ENCODE measurements at places on chromosomes 4 and X.

DNA sequence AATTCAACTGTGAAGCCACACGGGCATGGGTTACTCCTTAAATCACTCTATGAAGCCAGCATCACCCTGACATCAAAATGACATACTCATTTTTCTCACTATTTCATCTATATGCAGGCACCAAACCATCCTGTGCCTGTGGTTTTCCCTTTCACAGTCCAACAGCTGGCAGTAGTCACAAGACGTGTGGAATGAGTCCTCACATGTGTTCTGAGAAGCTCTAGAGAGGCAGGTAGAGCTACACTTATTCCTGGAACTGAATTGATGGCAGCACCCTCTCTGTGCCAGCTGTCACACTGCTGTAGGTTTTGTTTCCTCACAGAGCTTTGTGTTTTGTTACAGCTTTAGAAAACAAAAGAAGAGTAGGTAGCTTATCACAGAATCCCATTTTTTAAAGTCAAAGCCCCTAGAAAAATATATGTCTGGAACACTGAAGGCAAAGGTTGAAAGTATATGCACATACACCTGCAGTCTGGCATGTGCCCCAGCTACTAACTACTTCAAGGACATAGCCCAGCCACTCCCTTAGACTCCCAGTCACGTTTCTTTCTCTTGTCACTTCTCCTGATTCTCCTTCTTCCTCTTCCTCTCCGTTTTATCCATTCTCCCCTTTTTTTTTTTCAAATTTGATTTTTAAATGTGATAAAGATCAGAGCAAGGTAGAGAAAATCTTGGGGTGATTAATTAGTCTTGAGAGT, 107.1 kb downstream of the ANXA10 start:
- DNase-seq = no peak

GRCh38 chr4:159248384-159249178, 145.7 kb downstream of the RAPGEF2 start:
- no peak for DNase-seq

DNA sequence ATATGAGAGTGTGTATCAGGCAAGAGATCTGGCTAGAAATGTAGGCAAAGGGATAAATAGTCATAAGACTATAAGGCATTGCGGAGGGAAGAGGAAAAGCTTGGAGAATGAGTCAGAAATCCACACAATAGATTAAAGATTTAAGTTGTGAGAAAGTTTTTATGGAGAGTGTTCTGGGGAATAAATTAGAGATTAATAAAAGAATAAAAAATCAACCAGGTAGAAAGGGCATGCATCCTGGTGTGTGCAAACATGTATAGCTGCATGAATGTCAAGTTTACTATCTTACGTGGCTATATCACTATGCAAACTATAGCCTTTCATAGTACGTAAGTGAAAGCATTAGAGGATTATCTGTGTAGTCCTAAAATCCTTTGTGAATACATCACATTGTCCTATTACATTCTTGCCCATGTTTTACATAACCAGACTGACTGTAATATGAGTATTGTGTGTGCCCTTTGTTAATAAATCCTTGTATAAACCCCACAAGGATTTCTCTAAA, 36.9 kb downstream of the SNCA start:
- DNase-seq = no peak

DNA sequence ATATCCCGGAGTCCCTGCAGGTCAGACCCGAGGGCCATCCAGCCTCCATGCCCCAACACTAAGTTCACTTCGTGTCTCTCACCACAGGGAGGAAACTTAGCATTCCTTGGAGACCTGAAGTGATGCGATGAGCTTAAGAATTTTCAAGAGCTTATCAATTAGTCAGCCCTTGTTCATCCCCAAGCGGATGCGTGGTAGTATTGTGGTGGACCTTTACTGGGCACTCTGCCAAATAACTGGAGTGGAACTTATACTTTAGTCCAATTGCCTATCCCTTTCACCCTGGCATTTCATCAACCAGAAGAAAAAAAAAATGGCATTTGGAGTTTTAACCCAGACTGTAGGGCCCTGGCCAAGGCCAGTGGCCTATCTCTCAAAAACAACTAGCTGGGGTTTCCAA, 137.1 kb downstream of the RELL1 start:
- peak; percentile 49 for DNase-seq

GRCh38 chrX:141320801-141321200, 78.5 kb upstream of the SPANXC start:
- no peak for DNase-seq

DNA sequence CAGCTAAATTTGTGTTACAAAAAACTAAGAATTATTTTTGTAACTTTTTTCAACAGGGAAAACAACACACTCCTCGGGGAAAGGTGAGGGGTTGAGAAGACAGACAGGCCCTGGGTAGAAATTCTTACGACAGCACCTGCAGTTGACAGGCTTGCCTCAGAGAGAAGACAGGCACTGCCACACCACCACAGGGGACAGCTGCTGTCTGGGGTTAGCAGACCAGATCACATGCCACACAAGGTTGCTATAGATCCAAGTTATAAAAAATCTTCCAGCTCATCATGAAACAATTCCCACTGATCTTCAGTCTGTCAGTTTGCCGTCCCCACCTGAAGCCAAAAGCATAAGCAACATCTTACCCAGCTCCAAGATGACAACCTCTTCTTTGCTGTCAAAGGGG, 143.2 kb upstream of the ZCCHC13 start:
- DNase-seq = no peak

GRCh38 chr4:127622921-127623796, 9.6 kb upstream of the INTU start:
- DNase-seq = no peak

DNA sequence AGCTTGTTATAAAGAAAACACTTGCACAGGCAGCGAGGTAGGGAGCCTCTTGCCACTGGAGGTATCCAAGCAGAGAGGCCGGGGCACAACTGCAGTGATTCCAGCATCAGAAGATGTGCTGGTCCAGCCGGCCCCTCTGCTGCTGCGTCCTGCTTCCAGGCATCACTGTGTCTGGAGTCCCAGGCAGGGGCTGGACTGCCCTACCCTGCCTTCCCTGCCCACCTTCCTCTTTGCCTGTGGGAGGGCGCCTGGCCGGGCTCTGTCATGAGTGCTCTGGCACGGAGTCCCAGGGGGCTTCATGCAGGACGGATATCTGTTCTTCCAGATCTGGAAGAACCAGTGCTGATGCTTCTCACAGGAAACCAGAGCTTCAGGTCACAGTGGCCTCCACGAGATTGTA, 187.6 kb upstream of the PSAPL1 start:
- DNase-seq = no peak

DNA sequence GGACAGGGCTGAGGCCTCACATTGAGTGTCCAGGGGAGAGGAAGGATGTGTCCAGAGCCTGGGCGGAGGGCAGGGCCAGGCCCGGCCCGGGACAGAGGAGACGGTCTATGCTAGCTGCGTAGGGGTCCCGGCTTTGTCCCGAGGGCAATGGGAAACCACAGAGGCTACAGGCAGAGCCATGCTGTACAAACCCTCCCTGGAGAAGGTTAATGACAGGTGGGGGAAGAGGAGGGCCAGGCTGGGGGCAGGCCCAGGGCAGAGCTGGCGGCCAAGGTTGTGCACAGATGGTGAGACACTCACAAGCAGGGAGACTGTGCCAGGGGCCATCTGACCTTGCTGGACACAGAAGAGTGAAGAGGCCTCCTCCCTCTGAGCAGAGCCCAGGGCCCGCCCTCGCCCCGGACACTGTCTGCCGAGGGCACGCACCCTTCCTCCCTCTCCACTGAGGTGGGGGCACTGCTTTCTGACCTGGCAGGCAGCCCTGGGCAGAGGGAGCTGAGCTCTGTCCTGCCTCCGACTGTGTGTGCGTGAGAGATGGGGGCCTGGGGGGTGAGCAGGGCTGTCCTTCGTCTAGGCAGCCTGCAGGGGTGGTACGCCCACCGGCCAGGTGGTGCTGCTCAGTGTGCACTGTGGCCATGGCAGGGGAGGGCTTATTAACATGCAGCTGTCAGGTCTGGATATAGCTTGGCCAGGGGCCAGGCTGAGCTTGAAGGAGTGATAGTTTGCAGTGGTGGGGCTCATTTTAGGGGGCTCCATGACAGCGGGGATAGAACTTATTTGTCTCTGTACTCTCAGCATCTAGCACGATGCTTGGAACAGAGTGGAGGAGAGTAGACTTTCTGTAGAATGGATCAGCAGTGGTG, 75.7 kb upstream of the LRPAP1 start:
- no peak for DNase-seq

DNA sequence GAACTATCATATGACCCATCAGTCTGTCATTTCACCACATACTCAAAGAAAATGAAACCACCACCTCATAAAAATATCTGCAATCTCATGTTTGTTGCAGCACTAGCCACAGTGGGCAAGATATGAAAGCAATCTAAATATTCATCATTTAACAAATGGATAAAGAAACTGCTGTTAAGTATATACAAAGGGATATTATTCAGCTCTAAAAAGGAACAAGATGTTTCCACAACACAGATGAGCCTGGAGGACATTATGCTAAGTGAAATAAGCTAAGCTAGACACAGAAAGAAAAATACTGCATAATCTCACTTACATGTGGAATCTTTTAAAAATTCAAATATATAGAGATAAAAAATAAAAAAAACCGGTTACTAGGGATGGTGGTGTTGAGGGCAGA, 108.2 kb upstream of the BRWD3 start:
- no peak for DNase-seq

DNA sequence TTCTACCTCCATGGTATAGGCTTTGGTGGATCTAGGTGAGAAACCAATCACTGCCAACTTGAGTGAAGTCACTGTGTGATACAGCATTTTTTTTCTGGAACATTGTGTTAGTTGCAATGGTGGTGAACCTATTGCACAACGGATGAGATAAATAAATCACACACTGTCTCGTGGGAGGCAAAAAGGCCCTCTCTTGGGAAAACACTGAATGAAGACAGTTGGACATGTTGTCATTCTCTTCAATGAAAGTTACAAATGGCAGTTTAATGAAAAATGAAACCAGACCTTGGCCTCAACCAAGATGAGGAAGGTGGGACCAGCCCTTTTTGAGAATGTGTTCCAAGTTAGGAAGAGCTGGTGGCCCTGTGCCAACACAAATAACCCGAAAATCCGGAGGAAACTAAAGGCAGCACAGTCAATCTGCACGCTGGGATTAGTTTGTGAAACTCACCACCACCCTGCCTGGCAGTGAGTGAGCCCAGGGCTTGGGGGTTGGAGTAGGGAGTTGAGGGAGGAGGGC, 5.4 kb upstream of the ADGRG2 start:
- DNase-seq = no peak

GRCh38 chrX:103774070-103774642, 2.5 kb upstream of the PLP1 start:
- no peak for DNase-seq

- DNase-seq = no peak
Measured at GRCh38 chr4:41455206-41455605, 82.8 kb upstream of the LIMCH1 start.

DNA sequence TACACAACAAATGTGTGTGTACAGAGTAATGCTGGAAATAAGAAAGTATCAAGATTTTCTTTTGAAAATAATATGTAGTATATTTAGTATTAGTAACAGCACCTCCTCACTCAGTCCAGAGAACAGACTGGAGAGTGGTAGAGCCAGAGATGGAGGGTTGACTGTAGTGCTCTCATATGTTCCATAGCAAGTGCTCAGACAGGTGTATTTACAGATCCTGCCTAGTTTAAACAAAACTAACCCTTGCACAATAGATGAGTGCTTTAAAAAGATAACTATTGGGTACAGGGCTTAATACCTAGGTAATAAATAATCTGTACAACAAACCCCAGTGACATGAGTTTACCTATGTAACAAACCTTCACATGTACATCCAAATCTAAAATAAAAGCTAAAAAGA, 381.0 kb upstream of the EMCN start:
- DNase-seq = no peak

GRCh38 chrX:21816136-21816535, 23.3 kb upstream of the MBTPS2 start:
- no peak for DNase-seq

GRCh38 chr4:6768539-6768905, 14.0 kb upstream of the KIAA0232 start:
- DNase-seq = no peak

- DNase-seq = peak; percentile 18
Measured at GRCh38 chr4:304969-305680, at the start of gene ZNF732. ZNF732 (minus strand) TSS chr4:305474; CDS start chr4:305310, 164 bp downstream.

- DNase-seq = no peak
Measured at GRCh38 chr4:3827616-3828492, 61.7 kb downstream of the ADRA2C start.

GRCh38 chr4:3299122-3299975, 6.5 kb downstream of the RGS12 start:
- DNase-seq = no peak

DNA sequence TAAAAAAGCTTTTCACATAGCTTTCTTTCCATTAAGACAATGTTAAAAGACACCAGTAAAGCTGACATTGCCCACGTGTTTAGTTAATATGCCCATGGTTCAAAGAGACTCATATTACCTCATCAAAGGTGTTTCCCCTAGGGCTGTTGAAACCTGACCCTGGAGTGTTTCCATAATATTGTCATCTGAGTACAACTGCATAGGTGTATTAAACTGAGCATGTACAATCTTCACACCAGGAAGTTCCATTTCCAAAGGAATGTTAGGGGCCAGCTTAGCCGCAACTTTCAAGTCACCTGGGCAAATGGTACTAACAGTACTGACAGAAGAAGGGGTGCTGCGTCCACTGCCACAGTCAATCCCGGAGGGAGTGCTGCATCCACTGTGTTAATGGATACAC, 27.1 kb downstream of the PDLIM3 start:
- DNase-seq = no peak

GRCh38 chr4:152079079-152079478, 318.3 kb upstream of the GATB start:
- DNase-seq = no peak

DNA sequence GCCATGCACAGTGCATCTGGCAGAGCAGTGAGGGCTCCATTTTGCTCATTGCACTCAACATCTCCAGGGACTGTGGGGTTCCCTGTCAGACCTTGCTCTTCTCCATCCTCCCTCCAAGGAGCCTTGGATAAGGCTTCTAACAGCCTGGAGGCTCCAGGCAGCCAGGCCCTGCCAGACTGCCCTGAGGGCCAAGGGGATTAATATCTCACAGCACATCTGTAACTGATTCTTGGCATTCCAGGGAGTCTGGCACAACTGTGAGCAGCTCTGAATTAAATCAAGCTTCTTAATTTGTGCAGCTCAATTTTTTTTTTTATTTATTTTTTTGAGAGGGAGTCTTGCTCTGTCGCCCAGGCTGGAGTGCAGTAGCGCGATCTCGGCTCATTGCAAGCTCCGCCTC, 224.5 kb upstream of the PGRMC2 start:
- DNase-seq = no peak

- DNase-seq = peak; percentile 93
Measured at GRCh38 chr4:126850286-126850685, 782.5 kb upstream of the INTU start.

GRCh38 chrX:80223982-80224579, 196.2 kb upstream of the TENT5D start:
- DNase-seq = no peak

DNA sequence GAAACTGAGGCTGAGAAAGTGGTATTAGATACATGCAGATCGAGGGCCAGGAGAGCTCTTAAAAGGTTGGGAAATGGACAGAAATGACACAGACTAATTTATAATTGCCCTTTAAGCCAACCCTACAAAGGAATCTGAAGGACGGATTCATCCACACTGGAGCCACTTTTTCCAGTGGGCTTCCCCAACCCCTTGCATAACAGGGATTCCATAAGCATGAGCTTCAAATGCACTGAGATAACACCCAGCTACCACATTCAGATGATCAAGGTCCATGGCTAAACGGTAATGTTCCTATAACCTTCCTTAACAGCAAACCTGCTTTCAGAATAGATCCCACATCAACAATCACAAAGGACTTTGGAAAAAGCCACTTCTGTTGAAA, 34.2 kb downstream of the PLAC1 start:
- DNase-seq = no peak

- DNase-seq = no peak
Measured at GRCh38 chr4:86569103-86569870, 24.8 kb upstream of the PTPN13 start.
